ENCODE measurements at places on chromosomes 11 and 22.

- H3K4me1 ChIP-seq = peaks cover 87% of the 10 kb centered on the region
- DNase-seq = no peak
- H3K36me3 ChIP-seq = peaks cover 5% of the 10 kb centered on the region
- peak overlapping the region; percentile 96 for H3K27ac ChIP-seq
- no peaks in the 10 kb centered on the region for H3K27me3 ChIP-seq
These were observed 47.2 kb upstream of the BLID start for GRCh38 chr11:122163053-122163819.

GRCh38 chr22:45295492-45295891 is 10.7 kb downstream of the UPK3A start:
- no peak for DNase-seq
- no peaks in the 10 kb centered on the region for H3K4me1 ChIP-seq
- H3K4me3 ChIP-seq = no peak overlapping the region
- H3K36me3 ChIP-seq = no peaks in the 10 kb centered on the region
- no peak overlapping the region for H3K27ac ChIP-seq

DNA sequence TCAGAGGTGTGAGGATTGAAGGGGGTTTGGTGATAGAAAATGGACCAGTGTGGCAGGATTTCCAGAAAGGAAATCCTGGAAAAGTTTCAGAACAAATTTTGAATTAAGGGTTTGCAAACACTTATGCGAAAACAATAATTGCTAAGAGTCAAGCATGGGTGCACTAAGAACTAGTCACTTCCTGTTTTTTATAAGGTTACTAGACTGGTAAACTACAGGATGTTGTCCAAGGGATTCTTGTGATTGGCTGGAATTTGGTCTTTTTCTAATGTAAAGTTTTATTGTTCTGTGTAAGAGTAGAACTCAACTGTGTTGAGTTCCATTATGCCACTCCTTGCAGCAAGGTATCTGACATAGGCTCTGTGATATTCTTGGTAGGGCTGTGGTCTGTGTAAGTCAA is 54.1 kb downstream of the LIF start:
- no peak overlapping the region for H3K4me3 ChIP-seq
- peaks cover 27% of the 10 kb centered on the region for H3K4me1 ChIP-seq
- no peaks in the 10 kb centered on the region for H3K36me3 ChIP-seq
- no peak for DNase-seq
- H3K27me3 ChIP-seq = no peaks in the 10 kb centered on the region

DNA sequence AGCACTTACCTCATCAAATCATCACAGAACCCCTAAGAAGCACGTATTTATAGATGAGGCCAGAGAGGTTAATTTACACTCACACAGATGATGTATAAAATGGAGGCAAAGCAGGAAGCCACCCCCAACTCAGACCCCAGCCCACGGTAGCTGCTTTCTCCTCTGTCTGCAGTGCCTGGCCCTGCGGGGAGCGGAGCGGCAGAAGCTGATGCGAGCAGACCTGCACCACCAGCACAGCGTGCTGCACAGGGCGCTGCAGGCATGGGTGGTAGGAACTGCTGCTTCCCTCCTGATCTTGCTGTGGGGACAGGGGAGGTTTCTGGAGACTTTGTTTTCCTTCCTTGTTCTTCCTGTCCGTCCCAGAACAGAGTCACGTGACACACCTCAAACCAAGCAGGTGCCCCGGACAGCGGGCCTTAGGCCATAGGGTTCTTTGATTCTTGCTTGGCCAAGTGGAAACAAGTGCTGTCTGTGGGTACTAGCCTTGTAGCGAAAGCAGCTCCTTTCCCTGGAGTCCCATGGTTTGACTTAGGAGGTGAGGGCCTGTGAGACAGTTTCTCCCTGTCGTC is 57.8 kb downstream of the PISD start:
- H3K4me1 ChIP-seq = peaks cover 6% of the 10 kb centered on the region
- H3K36me3 ChIP-seq = peaks cover 15% of the 10 kb centered on the region
- H3K27me3 ChIP-seq = no peaks in the 10 kb centered on the region
- no peak for DNase-seq
- no peak overlapping the region for H3K27ac ChIP-seq
- no peak overlapping the region for H3K4me3 ChIP-seq

DNA sequence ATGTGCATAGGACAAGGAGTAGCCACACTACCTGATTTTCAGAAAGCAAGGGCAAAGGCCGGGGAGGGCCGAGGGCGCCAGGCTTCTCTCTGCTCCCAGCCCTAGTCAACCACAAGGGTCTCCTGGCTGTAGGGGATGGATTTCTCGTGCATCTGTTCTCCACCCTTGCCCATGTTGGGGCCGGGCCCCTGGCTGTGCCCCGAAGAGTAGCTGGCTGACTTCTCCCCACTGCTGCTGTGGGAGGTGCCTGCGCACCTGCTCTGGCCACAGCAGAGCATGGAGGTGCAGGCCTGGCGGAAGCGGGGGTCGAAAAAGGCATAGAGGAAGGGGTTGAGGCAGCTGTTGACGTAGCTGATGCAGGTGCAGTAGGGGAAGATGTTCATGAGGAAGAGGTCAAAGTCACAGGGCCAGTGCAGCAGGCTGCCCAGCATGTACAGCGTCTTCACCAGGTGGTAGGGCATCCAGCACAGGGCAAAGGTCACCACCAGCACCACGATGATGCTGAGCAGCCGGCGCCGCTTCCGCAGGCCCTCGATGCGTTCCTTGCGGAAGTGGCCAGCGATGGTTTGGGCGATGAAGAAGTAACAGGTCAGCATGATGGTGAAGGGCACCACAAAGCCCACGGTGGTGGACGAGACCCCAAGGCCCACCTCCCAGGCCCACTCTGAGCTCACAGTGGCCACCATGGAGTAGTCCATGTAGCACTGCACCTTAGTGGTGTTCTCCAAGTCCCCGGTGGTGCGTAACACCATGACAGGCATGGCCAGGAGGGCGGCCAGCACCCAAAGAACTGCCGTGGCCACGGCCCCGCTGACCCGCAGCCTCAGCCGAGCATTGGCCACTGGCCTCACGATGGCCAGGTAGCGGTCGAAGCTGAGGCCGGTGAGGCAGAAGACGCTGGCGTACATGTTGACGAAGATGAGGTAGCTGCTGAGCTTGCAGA is 1.0 kb downstream of the APLNR start:
- no peak overlapping the region for H3K27ac ChIP-seq
- H3K36me3 ChIP-seq = no peaks in the 10 kb centered on the region
- H3K4me1 ChIP-seq = no peaks in the 10 kb centered on the region
- H3K27me3 ChIP-seq = peaks cover 35% of the 10 kb centered on the region
- no peak overlapping the region for H3K4me3 ChIP-seq
- no peak for DNase-seq

DNA sequence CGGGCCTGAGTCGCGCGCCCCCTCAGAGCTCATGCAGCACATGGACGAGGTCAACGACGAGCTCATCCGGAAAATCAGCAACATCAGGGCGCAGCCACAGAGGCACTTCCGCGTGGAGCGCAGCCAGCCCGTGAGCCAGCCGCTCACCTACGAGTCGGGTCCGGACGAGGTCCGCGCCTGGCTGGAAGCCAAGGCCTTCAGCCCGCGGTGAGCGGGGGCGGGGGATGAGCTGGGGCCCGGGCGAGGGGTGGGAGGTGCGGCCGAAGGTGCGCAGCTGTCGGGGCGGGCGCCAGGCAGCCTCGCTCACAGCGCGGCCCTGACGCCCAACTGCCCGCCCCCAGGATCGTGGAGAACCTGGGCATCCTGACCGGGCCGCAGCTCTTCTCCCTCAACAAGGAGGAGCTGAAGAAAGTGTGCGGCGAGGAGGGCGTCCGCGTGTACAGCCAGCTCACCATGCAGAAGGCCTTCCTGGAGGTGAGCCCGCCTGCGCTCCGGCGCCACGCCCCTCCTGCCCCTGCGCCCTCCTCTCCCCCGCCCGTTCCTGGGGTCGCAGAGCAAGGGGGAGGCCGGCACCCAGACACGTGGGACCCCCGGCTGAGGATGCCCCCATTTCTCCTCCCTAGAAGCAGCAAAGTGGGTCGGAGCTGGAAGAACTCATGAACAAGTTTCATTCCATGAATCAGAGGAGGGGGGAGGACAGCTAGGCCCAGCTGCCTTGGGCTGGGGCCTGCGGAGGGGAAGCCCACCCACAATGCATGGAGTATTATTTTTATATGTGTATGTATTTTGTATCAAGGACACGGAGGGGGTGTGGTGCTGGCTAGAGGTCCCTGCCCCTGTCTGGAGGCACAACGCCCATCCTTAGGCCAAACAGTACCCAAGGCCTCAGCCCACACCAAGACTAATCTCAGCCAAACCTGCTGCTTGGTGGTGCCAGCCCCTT is 20.5 kb downstream of the EPS8L2 start:
- H3K27ac ChIP-seq = peak overlapping the region; percentile 43
- peaks cover 12% of the 10 kb centered on the region for H3K4me1 ChIP-seq
- peak; percentile 90 for DNase-seq
- peaks cover 39% of the 10 kb centered on the region for H3K36me3 ChIP-seq
- no peaks in the 10 kb centered on the region for H3K27me3 ChIP-seq
